Stimulated activated CD4-positive, alpha-beta T cell treated with anti-CD3 and anti-CD28 coated beads, Interleukin-1b, Interleukin-23, amount 100 ng/mL, for 1 hour (primary cell): ENCODE measurements at places on chromosomes 2 and 18.

DNA sequence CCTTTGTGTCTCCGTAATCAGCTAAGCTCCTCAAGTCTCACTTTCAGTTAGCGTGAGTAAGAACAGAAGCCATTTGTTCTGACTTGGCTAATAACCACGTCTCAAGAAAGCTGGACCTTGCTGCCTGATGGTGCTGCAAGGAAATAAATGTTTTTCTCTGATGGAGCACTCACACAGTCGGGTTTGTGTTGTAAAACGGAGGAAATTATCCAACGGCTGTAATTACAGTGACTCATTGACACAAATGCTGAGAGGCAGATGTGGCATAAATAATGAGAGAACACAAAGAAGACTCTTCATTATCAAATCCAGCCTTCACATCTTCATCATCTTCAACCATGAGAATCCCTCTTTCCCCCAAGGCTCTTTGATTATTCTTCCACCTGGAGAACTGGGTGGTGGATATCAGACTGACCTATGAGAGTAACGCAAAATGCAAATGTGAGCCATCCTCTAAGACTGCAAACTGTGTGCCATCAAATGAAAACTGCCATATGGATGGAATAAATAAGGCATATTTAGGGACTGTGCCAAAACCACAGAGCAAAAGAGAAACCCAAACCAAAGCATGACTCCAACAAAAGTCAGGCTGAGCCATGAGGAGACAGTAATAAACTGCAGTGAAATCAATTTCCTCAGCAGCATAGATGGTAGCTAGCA is 252.6 kb downstream of the RND3 start:
- no peak for DNase-seq

GRCh38 chr2:41062336-41062735 is 610.4 kb upstream of the SLC8A1 start:
- DNase-seq: no peak

- no peak for DNase-seq
Observed at GRCh38 chr18:57805117-57805516, 2.0 kb upstream of the ATP8B1 start.

- no peak for DNase-seq
Observed at GRCh38 chr2:42028571-42029148, 19.2 kb upstream of the PKDCC start.

GRCh38 chr2:64327129-64327509 is 126.8 kb upstream of the LGALSL start:
- DNase-seq: no peak

GRCh38 chr2:95270541-95271081 is 3.6 kb upstream of the PROM2 start:
- DNase-seq: no peak

DNA sequence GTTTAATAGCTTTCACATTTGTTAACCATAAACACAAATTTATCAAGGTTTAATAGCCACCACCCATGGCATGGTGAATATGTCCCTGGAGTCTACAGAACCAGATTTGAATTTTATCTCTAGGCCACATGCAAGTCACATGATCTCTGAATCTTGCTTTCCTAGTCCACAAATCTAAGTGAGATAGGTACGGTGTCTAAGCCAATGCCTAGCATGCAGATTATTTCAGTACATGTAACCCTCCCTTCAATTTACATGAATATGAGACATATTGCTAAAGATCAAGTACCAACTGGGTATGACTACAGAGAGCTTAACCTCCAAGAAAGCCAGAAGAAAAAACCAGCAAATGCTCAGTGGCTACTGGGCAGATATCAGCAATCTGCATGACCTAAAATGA is 10.0 kb downstream of the ZNF24 start:
- no peak for DNase-seq

DNA sequence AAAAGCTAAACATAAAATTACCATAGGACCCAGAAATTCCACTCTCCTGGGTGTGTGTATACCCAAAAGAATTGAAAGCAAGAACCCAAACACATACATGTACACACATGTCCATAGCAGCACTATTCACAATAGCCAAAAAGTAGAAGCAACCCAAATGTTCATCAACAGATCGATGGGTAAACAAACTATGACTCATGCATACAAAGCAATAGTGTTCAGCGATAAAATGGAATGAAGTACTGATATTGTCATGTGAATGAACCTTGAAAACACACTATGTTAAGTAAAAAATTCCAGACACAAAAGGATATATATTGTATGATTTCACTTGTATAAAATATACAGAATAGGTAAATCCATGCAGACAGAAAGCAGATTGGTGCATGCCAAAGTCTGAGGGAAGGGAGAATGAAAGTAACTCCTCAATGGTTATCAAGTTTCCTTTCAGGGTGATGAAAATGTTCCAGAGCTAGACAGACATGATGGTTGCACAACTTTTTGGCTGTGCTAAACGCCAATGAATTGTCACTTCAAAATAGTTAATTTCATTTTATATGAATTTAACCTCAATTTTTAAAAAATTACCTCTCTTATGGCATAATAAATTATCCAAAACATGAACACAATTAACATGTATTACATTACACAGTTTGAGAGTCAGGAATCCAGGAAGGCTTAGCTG is 35.5 kb downstream of the GKN2 start:
- DNase-seq: no peak

DNA sequence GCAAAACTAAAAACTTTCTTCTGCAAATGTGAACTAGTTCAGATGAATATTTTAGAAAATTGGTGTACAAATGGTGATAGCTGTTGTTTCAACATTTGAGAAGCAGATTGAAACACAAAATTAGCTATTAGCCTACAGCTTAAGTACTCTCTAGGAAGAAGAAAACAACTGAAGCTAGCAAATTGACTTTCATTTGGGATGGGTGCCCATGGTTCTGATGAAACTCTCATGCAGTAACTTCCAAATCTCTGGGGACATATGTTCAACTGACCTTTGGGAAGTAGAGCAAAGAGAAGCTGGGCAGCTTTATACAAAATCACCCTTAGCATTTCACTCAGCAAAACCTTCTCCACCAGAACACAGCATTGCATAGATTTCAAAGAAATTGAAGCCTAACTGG is 119.0 kb downstream of the GALNT13 start:
- DNase-seq: no peak

DNA sequence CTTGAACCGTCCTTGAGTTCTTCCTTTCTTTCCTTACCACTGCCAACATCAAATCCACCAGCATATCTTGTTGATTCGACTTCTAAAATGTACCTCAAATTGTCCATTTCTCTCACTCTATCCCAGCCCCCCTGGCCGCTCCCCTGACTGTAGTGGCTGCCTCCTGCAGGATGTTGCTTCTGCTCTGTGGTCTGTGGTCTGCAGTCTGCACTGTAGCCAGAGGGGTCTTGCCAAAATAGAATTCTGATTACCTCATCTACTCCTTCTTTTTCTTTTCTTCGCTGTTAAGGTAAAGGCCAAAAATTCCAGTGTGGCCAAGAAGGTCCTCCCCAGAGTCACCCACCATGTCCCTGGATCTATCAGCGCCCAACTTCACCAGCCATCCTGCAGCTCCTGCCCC is 79.5 kb upstream of the ALPP start:
- no peak for DNase-seq

- DNase-seq: no peak
Observed at GRCh38 chr2:138727956-138728355, 52.2 kb downstream of the NXPH2 start.

DNA sequence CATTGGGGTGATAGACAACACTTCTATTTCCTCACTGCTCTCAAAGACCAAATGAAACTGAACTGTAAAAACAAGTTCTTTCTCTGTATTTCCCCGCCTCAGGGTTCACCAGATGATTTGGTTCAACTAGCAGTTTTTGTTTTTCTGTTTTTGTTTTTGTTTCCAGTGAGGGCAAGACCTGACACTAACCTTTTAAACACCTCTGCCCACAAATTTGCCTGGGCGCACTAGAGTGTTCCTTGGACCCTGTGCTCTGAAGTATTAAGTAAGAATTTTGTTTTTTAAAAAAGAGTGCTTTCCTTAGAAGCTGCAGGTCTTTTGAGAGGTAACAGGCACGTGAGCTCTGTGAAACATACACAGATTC is 92.9 kb downstream of the DYSF start:
- DNase-seq: no peak

DNA sequence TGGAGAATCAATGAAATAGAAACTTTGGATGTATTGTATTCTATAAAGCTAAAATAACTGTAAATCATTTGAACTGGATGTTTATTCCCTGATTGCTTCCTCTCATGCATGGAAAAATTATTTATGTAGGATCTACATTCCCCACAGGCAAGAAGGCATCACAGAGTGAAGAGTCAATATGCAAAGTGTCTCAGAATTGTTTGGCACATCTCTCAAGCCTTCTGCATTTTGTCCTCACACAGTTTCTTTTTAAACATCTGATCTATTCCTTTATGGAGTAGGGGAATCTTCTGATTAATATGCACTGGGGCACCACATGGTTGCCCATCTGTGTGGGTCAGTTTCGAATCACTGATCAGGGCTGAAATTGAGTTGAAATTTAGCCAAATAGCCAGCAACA is 465.4 kb downstream of the ZNF804A start:
- DNase-seq: no peak

GRCh38 chr18:6595666-6596065 is 133.8 kb upstream of the ARHGAP28 start:
- DNase-seq: no peak

GRCh38 chr2:157672129-157672528 is 43.5 kb upstream of the ACVR1C start:
- no peak for DNase-seq

- DNase-seq: no peak
Observed at GRCh38 chr18:12721495-12722275, 18.8 kb downstream of the PSMG2 start.

GRCh38 chr2:52345676-52346075 is 1313.7 kb upstream of the NRXN1 start:
- DNase-seq: no peak

- no peak for DNase-seq
Observed at GRCh38 chr2:61789807-61790602, 63.9 kb downstream of the FAM161A start.

DNA sequence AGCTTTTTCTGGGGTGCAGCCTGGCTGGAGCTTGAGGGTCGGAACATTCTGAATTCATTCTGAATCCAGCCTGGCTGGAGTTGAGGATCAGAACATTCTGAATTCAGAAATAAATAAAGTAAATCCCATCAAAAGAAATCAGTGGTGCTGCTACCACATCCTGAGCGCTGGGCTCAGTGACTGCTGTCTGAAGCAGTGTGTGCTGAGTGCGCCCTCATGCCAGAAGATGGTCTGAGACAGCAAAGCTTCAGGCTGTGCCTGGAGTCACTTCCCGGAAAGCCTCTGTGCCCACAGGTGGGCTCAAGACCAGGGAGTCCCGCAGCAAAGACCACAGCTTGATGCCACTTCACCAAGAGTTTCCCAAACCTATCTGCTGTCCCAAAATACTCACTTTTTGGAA is 187.9 kb downstream of the VAPA start:
- no peak for DNase-seq

- DNase-seq: no peak
Observed at GRCh38 chr2:65630643-65631042, 198.2 kb upstream of the SPRED2 start.

DNA sequence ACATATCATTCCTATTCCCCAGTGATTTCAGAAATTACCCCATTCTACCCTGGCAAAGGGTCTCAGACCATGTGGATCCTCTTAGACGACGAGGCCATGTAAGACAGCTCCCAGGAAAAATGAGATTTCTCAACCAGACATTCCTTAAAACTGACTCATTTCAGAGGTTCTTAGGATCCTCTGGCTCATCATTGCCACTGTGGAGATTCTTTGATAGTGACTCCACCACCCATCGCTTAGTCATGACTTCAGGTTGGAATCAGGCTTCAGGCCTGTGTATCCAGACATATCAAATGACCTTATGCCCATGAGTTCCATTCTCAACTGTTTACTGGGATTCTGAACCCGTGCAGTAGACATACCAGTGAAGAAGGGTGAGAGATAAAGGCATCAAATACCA is 245.6 kb upstream of the TCF4 start:
- DNase-seq: no peak

- DNase-seq: no peak
Observed at GRCh38 chr2:226669249-226669648, 130.4 kb downstream of the IRS1 start.

GRCh38 chr18:44700652-44701051 is 20.0 kb downstream of the SETBP1 start:
- DNase-seq: no peak

DNA sequence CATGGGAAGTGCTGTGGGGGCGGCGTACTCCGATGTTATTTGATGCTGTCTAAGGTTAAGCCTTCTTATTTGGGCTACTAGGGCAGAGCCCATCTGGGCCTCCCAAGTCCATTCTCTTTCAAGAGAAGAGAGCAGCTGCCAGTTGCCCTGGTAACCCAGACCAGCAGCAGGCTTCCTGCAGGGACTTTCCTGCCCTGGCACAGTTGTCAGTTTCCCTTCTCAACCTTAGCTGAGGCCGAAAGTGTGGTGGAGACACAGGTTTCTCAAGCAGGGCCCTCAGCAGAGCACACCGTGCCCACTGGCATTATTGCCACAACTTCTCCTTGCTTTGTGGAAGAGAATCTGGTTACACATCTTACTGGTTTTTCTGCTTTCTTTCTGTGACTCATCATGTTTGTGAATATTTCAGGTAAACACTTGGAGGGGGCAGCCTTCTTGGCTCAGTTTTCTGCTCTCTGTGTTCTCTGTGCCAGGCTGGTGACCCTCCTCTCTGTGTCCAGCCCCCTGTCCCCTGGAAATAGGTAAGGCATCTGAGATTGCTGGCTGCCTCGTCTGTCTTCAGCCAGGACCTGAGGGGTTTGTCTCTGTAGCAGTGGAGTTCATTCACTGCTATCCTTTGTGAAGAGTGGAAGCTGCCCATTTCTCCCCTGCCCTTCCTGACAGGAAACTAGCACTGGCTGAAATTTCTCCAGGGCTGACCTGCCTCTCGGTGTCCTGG is 111.0 kb downstream of the B3GNT2 start:
- DNase-seq: no peak

DNA sequence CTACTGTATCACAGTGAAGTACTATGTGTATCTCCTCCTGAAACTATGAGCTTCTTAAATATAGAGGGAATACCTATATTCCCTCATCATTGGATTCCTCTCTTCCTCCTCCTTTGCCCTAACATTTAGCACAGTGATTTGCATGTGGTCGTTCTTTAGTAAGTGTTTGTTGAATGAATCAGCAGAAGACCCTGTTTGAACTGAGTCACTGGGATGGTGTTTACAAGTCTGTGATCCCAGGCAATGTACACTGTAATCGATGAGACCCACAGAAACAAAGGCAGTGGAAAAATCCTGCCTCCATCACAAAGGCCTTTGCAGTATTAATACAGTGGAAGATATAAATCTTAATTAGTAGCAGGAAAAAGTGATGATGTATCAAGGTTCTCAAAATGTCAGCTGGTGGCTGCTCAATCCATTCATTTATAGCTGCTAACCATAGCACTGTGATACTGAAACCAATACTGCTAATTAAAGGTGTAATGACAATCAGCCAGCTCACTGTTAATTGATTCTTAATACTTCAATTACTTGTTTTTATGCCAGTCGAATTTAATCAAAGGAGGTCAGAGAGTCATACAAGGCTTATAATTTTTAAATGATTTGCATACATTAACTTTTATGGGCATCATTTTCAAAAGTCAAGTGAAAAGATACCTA is 20.8 kb upstream of the MYO3B start:
- DNase-seq: no peak

GRCh38 chr2:68995916-68996315 is 17.1 kb upstream of the ANTXR1 start:
- DNase-seq: no peak

GRCh38 chr18:74310411-74310810 is 5.2 kb upstream of the C18orf63 start:
- no peak for DNase-seq

GRCh38 chr18:47901624-47902362 is 28.7 kb downstream of the SMAD2 start:
- DNase-seq: no peak
